NCI-H1417 (cell line): ENCODE measurements at places on chromosomes 3 and 15.
A peak's percentile ranks its signal among the peaks of the same experiment; 100 is the strongest.

DNA sequence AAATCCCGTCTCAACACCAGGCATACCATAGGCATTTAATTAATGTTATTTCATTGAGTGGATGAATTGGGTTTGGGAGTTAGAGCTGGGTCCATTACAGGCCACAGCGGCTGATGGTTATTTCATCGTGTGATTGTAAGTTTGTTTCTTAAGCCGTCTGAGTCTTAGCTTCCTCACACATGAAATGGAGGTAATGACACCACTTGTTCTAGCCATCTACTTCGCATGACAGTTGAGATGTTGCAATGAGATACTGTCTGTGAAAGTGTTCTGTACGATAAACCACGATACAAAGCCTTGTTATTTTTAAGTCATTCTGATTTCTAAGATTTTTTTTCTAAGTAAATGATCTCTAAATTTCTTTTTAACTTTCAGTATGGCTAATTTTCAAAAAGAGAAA, 8.6 kb upstream of the TP63 start:
- DNase-seq, result no peak

GRCh38 chr3:93867425-93867824, 106.3 kb downstream of the PROS1 start:
- DNase-seq, result no peak

- no peak for DNase-seq
Observed at GRCh38 chr3:187770224-187770623, 25.0 kb upstream of the BCL6 start.

- DNase-seq, result no peak
Observed at GRCh38 chr15:23437673-23438072, 9.4 kb downstream of the GOLGA6L2 start.

GRCh38 chr15:100918690-100919480, at the start of gene LRRK1:
TSS of gene LRRK1 (plus strand) at chr15:100919357. CDS start at chr15:100924633, 5,276 bp downstream.
- DNase-seq, result peak; percentile 52

GRCh38 chr3:180018543-180018942, 18.2 kb downstream of the PEX5L start:
- no peak for DNase-seq

DNA sequence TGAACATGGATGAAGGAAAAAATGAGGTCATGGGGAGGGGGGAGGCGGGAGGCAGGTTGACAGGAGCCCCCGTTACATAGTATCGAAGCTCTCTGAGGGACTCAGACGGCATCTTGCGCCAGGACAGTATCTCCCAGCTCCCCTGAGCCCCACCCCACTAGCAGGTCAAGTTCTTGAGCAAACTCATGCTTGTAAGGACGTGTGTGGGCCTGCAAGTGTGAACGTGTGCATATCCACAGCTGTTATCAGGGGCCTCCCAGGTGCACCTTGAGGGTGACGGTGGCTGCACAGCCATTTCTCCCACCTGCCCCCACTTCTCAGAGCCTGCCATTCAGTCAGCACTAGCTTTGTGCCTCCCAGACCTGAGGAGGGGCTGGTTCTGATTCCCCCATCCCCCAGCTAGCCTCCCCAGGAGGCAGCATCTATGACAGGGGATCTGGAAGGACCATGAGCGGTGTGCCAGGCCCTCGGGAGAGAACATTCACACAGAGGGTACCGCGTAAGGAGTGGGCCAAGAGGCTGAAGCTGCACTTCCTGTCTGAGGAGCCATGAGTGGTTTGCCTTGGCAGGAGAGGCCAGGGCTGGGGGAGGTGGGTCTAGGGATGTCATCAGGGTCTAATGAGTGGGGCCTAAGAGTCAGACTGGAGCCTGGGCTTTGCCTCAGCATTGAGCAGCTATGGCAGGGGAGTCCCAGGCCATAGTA, 2.9 kb downstream of the SEMA3F start:
- DNase-seq, result no peak

GRCh38 chr3:163582967-163583366, 1495.3 kb downstream of the SI start:
- no peak for DNase-seq

GRCh38 chr3:150414959-150415358, 6.9 kb downstream of the TSC22D2 start:
- DNase-seq, result no peak

DNA sequence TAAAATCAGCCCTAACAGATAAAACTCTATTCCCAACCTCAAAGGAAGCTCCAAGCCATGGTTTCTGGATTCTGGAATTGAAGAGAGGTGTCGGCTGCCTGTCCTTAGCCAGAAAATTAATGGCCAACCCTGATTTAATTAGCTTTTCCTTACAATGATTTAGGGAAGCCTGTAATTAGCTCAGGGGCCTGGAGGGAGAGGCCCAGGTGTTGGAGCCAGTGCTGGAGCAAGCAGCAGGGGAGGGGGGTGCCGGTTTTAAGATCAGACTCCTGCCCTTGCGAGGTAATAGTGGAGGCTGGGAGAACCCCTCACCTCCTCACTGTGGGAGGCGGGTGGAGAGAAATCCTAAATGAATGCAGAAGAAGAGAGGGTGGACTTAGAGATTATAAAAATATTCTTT, 14.7 kb upstream of the ATP2B2 start:
- DNase-seq, result peak; percentile 52

DNA sequence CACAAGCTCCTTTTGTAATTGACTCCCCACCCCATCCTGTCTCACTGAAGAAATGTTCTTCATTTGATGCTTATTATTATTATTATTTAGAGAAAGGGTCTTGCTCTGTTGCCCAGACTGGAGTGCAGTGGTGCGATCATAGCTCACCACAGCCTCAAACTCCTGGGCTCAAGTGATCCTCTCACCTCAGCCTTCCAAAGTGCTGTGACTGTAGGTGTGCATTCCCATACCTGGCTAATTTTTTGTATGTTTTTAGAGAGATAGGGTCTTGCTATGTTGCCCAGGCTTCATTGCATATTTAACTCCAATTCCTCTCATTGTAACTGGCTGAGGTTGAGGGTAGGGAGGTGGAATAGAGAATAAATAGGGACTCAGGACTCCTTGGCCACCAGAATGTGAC, 22.3 kb downstream of the SEMA5B start:
- no peak for DNase-seq

DNA sequence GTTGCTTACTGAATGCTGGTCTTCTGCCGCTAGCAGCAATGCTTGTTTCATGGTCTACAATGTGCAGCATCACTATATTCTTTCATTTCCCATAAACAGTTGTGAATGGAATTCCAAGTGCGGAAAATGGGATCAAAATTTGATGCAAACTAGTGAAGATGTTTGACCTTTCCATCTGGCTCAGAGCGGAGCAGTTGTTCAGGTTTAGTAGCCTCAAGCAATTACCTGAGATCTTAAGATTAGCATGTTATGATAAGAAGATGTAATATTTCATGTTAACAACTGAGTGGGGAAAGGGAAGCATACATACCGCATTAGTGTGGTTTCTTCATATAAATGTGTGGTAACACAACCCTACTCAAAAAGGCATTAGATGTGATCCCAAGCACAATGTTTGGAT, 221.1 kb upstream of the CFAP20DC start:
- no peak for DNase-seq

GRCh38 chr15:74451322-74451721, 9.6 kb downstream of the UBL7 start:
- no peak for DNase-seq

- no peak for DNase-seq
Observed at GRCh38 chr3:133874344-133874743, 21.3 kb downstream of the RAB6B start.
